Iris pigment epithelial cell (primary cell): ENCODE measurements at places on chromosomes 6 and 20.

DNA sequence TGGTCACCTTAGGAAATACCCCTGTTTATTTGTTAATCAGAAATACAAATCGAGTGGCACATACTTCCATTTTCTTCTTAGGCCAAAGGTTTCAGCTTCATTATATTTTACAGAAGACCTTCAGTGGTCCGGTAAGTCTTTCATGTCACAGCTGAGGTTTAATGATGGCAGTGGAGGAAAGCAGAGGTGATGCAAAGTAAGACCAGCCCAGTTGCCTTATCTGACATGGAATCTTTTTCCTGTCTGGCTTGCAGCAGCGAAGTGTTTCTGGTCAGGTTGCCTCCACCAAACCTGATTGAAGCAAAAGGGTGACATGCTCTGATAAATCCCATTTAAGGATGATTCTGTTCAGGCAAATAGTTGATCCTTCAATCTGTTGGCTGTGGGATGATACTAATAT, 100.0 kb downstream of the PRDM1 start:
- DNase-seq = no peak

- no peak for DNase-seq
Measured at GRCh38 chr6:73792738-73793137, 96.7 kb downstream of the CD109 start.

DNA sequence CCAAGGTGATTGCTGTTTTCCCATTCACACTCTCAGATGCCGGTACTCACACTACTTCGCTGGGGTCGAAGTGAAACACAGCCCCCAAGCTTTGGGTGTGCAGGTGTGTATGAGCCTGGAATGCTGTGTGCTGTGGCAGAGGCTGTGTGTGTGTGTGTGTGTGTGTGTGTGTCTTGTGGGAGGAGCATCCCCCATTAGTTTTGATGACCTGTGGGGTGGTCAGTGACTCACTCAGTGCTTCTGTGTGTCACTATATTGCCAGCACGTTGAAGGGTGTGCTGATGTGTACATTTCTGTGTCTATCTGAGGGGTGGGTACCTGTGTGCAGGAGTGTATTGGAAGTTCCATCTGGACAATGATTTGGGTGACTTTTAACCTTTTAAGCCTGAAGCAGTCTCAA, 5.0 kb upstream of the SLC12A5 start:
- DNase-seq = no peak

GRCh38 chr6:2947445-2947844, 23.9 kb downstream of the SERPINB6 start:
- DNase-seq = no peak

DNA sequence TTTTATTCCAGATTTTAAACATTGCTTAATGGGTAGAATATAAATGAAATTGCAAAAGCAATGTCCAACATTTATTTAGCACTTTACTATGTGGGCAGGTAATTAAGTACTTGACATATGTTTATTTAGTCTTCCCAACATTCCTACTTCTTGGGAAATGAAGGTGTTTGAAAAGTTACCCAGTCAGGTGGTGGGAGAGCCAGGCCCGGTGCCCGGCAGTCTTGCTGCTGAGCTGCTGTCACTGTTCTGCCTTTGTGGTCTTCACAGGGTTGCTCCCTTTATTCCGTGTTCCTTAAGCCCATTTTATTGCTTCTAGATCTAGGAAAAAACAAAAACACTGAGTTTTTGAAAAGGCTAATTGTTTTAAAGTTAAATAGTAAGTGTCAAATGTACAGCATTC, 42.6 kb upstream of the TULP4 start:
- DNase-seq = no peak

- DNase-seq = no peak
Measured at GRCh38 chr6:34867484-34867883, 20.4 kb downstream of the TAF11 start.

- DNase-seq = no peak
Measured at GRCh38 chr20:23492292-23492691, 1.4 kb downstream of the CST8 start.

GRCh38 chr6:21802175-21802822, 208.7 kb downstream of the SOX4 start:
- DNase-seq = no peak

DNA sequence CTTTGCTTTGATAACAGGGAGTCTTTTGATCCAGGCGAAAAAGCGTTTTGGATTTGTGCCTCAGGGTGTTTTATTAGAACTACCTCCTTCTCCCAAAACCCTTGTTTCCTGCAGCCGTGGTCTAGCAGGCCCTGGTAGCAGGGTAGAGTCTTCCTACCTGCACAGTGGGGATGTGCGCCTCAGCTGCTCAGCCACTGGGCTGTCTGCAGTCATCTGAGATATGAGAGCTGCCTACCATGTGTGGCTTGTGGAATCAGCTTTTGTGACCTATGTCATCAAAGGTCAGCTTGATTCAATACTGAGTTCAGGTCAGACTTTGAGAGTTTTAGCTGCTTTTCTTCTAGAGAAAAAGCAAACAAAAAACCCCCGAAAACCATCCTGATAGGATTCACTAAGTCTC, 279.5 kb downstream of the CLIC5 start:
- DNase-seq = no peak

DNA sequence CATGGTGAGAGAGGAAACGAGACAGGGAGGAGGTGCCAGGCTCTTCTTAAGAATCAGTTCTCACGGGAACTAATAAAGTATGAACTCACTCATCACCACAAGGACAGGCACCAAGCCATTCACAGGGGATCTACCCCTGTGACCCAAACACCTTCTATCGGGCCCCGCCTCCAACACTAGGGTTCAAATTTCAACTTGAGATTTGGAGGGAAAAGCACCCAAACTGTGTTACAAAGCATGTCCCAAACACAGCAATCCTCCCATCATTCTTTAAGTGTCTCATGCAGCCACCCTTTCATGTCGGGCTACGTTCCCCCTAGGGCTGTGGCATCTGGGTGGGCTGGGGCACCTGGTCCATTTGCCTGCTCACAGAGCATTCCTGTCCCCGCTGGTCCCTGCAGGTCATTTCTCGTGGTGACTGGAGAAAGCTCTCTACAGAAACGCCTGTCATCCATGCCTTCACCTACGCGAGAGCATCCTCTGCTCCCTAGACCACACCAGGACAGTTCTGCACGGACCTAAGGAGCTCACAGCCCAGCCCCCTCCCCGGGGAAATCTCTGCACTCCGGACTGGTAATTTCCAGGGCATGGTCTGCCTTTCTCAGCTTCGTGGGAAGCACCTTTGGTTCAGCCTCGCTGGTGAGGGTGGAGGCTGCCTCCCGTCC, 79.6 kb downstream of the TTLL2 start:
- no peak for DNase-seq

DNA sequence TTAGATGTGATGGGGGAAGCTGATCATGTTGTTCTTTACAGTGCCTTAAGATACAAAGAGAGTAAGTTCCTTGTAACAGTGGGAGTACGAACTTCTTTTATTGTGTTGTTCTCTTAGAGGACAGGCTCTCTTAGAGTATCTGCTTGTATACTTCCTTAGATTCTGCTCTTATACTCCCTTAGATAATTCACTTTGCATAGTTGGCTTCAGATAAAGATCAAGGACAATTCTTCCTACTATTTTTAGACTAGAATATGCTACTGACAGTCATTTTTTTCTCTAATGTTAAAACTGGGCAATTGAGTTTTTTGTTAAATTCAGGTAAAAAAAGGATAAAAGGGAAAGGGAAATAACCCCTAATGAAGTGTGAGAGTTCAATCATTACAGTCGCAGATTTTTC, 138.7 kb downstream of the MYB start:
- DNase-seq = no peak

DNA sequence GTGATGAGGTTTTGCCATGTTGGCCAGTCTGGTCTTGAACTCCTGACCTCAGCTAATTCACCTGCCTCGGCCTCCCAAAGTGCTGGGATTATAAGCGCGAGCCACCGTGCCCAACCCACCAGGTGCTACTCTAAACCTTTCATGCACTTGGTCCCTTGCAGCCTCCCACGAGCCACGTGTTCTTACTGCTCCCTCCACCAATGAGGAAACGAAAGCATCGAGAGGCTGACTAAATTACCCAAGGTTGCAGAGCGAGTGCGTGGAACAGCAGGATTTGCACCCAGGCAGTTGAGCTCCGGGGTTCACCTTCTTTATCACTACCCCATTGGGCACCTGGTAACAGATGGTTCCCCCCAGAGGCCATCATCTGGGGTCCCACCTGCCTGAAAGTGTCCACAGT, 208.3 kb downstream of the LY86 start:
- DNase-seq = no peak

GRCh38 chr6:105794239-105794638, 291.9 kb upstream of the PRDM1 start:
- DNase-seq = no peak

- no peak for DNase-seq
Measured at GRCh38 chr6:147983581-147984366, 358.9 kb upstream of the SASH1 start.

GRCh38 chr6:15712797-15713196, 50.0 kb upstream of the DTNBP1 start:
- no peak for DNase-seq

- DNase-seq = peak; percentile 52
Measured at GRCh38 chr6:134169871-134170486, 117.6 kb upstream of the SLC2A12 start.

DNA sequence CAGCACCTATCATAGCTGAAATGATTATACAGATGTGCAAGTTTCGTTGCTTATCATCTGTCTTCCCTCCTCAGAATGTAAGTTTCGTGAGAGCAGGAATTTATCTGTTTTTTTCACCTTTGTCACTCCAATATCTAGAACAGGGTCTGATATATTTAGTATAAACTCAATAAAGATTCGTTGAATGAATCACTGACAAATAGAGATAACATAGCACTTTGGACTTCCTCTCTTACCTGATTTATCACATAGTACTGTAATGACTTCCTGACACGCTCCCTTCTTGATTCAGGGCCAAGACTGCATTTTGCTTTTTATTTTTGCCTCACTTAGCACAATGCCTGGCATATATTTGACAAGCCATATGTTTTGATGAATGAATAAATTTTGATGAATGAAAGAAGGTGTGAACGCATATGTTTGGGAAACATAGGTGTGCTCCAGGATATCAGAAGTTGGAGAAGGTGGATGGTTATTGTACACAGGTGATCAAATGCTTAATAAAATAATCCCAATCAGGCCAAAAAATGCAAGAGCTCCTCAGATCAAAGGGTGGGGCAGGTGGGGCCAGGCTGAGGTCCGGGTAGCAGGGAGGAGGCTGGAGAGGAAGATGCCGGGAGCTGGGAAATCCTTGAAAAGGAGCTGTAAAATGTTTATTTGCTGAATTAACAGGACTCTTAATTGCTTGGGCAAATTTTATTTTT, 33.0 kb downstream of the PIM1 start:
- no peak for DNase-seq

GRCh38 chr6:110471726-110472365, 4.6 kb downstream of the SLC22A16 start:
- DNase-seq = no peak

DNA sequence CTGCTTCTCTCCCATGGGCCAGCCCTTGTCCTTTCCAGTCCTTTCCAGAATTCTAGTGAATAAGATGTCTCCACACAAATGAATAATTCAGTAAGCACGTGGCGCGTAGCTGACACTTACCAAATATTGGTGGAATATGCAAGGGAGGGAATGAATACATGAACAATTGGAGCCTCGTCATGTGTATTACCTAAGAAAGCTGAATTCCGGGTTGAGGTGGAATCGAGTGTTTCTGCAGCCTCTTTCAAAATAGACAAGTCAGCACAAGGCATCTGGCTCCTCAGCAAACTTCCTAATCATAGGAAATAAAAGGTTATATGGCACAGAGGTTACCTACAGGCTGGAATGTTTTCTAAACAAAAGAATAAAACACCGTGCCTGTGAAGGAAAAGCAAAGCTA, 47.0 kb upstream of the NT5E start:
- DNase-seq = peak; percentile 61

DNA sequence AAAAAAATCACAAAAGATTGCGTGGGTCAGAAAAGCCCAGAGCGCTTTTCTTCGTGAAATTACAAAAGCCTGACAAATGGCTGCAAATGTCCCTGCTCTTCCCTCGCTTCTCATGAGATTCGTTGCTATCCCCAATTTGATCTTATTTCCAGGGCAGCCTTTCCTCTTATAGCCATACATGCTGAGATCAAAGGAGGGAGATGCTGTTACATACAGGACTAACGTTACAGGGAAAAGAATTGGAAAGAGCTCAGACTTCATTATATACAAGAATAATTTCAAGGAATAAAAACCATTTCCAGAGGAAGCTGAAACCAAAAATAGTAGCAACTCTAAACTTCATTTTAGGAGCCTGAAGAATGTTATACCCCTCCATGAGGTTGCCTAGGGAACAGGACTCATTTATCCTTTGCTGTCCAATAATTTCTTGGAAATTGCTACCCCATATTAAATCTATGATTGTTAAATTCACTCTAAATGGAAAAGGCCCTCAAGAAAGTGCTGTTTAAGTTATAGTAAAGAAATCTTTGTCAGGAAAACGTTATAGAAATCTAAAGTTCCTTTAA, 81.0 kb downstream of the METTL24 start:
- DNase-seq = no peak

DNA sequence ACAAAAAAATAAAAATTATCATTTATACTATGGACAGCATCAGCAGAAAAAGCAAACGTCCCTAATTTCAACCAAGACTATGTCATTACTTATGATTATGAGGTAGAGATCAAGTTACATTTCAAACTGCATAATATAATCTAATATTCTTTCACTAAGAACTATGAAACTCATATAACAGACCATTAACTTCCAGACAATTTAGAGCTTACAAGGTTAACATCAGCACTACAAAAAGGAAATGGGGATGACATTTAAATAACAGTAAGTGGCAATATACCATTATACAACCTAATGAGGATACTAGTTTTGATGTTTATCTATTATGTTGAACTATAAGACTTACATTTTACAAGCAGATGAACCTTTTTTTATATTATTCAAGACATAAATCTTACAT, 261.0 kb upstream of the THEMIS start:
- no peak for DNase-seq

DNA sequence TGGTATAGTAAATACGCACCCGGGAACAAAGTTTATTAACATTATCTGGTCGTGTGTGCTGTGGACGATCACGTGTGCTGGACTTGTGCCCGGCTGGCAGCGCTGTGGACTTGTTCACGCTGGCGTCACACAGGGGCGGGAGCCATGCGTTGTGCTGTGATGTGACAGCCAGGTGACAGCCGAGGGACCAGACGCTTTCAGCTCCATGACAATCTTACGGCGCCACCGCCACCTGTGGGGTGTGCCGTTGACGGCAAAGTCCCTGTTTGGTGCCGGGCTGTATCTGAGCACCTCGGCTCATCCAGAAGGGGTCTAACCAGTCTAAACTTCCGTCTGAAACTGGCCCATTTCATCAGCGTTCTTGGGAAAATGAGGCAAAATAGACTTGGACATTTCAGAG, 25.2 kb downstream of the DLL1 start:
- no peak for DNase-seq

GRCh38 chr20:47055699-47056369, 161.2 kb downstream of the EYA2 start:
- peak; percentile 15 for DNase-seq

DNA sequence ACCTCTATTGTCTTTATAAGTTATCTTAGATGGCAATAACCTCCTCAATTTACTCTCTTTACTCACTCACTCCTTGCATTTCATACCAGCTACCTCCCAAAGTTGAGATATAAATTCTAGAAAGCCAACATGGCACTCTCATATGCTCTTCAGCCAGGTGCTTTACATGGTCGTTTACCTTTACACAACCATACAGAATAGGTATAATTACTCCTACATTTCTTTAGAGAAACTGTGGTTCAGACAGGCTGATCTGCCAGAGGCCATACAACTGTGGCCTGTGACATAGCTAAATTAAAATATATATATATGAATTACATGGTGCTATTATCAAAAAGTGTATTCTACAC, 45.7 kb downstream of the HBS1L start:
- DNase-seq = no peak
